ENCODE measurements at places on chromosomes 13 and 19.

- DNase-seq, result no peak
These were observed 574.2 kb downstream of the MYO16 start for GRCh38 chr13:109203587-109203986.

DNA sequence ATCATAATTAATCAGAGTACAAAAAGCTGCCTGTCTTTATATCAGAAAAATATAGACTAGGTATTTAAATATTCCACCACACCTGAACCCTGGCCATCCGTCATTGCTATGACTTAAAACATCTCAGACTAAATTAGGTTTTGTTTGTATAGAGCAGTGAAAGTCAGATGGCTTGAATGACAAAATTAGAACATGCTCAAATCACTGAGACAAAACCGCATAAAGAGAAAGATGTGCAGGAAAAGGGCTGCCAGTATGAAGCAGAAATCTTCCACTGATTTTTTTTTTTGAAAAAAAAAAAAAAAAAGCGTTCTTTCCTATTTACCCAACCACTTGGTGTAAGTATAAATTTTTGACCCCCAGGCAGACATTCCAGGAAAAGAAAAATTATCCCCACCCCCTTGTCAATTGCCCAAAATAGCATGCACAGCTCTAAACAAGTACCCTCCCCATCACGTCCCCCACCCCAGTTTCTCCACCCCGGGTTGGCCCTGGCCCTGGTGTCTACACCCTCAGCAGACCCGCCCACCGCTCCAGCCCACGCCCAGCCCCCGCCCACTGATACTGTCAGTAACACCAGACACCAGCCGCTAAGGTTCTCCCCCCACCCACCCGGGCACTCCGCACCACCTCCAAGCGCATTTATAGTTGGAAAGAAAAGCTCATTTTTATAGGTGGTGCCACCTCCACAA lies 118.6 kb downstream of the URI1 start:
- no peak for DNase-seq

DNA sequence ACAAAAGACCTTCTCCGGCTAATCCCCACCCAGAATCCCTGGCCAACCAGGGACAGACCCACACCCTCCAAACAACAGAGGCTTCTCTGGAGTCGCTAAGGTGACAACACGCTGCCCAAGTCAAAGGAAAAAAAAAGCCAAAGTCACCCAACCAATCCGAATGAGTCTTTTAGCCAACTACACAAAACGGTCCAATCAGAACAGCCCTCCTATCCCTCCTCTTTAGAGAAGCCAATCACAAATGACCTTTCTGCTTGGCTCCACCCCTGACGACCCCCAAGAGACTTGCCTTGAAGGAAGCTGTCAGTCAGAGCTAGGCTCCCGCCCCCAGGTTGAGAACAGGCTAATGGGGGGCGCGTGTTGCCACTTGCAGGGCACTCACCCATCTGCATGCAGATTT lies 6.6 kb upstream of the FBXW9 start:
- no peak for DNase-seq

- DNase-seq, result no peak
These were observed 14.2 kb downstream of the HRC start for GRCh38 chr19:49140951-49141350.

- no peak for DNase-seq
These were observed 34.8 kb downstream of the SLAIN1 start for GRCh38 chr13:77732287-77732686.

GRCh38 chr13:38785042-38785441 lies 98.2 kb downstream of the FREM2 start:
- no peak for DNase-seq

DNA sequence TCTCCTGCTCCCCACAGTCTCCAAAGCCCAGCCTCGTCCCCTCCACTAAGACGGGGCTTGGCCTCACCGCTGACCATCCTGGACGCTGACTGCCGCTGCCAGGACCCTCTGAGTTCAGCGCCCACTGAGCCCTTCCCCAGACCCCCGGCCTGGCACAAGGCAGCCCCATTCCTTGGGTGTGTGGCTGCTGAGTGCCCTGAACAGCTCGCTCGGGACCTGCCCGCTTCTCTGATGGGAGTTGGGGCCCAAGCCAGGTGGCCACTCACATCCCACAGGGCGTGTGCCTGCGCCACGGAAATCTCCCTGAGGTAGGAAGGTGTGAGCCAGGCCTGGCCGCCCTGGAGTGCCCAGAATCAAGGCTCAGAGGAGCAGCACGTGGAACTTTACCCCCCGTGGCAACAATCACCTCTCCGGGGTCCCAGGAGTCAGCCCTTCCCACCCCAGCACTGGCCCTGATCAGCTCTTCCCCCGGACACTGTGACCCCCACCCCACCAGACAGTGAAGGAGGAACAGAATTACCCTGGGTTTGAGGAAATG lies 20.8 kb downstream of the C13orf46 start:
- no peak for DNase-seq

DNA sequence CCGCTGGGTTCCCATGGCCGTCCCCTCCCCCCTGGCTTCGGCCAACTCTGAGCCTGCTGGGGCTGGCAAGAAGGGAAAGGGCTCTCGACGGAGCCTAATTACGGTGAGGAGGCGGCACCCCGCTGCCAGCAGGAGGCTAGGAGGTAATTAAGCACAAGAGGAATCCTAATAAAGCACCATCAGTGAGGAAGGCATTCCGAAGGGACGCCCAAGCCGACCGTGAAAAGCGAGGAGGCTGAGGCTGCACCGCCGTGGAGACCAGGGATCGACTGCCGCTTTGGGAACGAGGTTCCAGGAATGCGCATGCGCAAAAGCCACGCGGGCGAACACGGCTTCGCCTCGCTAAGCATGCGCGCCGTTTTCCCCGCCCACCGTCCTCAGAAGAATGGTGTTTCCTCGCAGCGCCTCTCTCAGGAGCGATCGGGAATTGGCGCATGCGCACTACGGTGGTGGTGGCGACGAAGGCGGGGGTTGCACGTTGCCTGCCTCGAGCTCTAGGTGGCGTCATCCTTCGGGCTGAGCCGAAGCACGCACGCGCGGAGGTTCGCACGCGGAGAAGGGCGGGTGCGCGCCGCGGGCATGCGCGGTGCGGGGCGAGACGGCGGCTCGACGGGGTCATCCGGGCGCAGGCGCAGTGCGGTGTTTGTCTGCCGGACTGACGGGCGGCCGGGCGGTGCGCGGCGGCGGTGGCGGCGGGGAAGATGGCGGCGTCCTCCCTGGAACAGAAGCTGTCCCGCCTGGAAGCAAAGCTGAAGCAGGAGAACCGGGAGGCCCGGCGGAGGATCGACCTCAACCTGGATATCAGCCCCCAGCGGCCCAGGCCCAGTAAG lies at the start of gene MAP2K7:
MAP2K7 (plus strand) TSS at position 634 of the 830 bp plus-strand sequence; CDS start at position 702, 68 bp downstream.
- peak; percentile 100 for DNase-seq

- no peak for DNase-seq
These were observed 34.9 kb upstream of the ZNF83 start for GRCh38 chr19:52673014-52673413.

- DNase-seq, result no peak
These were observed 101.0 kb downstream of the SLC7A1 start for GRCh38 chr13:29494520-29494919.

DNA sequence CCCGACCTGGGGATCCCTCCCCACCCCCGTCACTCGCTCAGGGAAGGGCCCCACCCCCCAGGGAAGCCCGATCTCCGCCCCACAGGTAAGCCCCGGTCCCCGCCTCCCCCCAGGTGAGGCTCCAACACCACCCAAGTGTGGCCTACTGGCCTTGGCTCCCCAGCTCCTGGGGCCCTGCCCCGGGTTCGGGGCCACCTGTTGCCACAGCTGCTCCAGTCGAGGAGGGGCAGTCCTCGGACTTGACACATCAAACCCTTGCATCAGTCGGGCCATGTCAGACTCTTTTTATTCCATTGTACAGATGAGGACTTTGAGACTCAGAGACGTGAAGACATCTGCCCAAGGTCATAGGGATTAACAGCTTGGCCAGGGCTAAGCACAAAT lies 512 bp downstream of the CC2D1A start:
- no peak for DNase-seq

- DNase-seq, result no peak
These were observed 7.0 kb upstream of the RAB8A start for GRCh38 chr19:16104722-16105121.

- DNase-seq, result no peak
These were observed 2.5 kb downstream of the KDM4B start for GRCh38 chr19:4971424-4971793.

DNA sequence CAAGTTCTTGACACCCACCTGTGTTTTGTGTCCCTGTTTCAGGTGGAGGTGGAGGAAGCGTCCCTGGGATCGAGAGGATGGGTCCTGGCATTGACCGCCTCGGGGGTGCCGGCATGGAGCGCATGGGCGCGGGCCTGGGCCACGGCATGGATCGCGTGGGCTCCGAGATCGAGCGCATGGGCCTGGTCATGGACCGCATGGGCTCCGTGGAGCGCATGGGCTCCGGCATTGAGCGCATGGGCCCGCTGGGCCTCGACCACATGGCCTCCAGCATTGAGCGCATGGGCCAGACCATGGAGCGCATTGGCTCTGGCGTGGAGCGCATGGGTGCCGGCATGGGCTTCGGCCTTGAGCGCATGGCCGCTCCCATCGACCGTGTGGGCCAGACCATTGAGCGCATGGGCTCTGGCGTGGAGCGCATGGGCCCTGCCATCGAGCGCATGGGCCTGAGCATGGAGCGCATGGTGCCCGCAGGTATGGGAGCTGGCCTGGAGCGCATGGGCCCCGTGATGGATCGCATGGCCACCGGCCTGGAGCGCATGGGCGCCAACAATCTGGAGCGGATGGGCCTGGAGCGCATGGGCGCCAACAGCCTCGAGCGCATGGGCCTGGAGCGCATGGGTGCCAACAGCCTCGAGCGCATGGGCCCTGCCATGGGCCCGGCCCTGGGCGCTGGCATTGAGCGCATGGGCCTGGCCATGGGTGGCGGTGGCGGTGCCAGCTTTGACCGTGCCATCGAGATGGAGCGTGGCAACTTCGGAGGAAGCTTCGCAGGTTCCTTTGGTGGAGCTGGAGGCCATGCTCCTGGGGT lies 16.7 kb downstream of the PRAM1 start:
- no peak for DNase-seq

GRCh38 chr19:33383720-33384292 lies 10.3 kb downstream of the CEBPG start:
- no peak for DNase-seq

- no peak for DNase-seq
These were observed 78.6 kb downstream of the CDADC1 start for GRCh38 chr13:49326222-49326917.

GRCh38 chr13:63288576-63288975 lies 1872.9 kb upstream of the PCDH20 start:
- no peak for DNase-seq

GRCh38 chr13:77637588-77637987 lies 59.9 kb upstream of the SLAIN1 start:
- DNase-seq, result no peak

DNA sequence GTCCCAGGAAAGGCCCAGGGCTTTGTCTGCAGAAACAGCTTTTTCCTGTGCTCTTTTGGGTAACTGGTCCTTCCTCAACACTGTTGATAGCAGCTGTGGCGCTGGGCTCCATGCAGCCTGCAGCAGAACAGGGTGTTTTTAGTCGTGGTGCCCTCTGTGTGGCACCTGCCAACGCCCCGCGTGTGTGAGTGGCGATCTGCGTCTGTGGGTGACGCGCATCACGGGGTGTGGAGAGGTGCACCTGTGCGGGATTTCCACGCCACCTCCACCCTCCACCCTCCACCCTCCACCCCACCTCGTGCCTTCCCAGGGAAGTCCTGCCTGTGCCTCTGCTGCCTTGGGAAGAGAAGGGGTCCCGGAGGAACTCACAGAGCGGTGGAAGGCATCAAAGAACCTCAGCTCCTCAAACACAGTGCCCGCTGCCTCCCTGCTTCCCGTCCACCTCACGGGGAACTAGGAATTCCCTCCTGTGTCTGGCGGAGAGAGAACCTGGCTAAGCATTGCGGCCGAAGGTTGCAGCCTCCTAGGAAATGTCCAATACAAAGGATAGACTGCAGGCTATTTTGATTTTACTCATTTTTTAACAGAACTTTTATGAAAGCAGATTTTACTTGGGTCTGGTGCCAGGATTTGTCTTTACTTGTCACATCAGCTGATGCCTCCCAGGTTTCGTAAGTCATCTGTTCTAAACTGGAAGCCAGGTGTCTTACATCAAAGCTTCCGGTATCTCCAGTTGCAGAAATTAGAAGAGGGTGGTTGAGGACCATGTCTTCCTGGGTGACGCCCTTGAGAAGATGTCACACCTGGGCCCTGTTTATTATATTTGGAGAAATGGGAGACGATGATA lies 84.0 kb downstream of the ATP11A start:
- DNase-seq, result no peak

DNA sequence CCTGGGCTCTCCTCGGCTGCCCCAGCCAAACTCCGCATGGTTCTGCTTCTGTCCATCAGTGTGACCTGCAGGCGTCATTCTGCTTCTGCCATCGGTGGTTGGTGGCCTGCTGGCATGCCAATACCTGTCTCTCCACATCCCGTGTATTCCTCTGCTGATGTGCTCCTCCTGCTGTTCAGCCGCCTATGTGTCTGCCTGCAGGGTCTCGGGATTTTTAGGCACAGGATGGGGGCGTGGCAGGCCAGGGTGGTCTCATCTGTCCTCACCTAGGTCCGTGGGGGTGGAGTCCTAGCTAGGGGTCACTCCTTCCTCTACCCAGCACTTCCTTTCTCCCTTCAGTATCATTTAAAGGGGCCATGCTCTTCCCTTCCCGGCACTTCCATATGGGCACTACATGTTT lies 33.0 kb upstream of the SGCG start:
- DNase-seq, result no peak

GRCh38 chr19:20124879-20125278 lies 42.1 kb upstream of the ZNF486 start:
- no peak for DNase-seq

DNA sequence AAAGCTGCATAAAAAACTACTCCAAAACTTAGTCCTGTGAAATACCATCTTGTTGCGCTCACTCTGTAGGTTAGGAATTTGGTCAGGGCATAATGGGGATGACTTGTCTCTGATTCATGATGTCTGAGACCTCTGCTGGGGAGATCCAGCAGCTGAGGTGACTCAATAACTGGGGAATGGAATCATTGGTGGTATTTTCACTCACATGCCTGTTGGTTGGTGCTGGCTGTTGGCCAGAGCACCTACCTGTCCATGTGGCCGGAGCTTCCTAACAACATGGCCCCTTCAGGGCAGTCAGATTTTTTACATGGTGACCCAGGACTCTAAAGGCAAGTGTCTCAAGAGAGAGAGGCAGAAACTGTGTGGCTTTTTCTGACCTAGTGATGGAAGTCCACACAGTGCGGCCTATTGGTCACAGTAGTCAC lies 7.4 kb upstream of the ESD start:
- no peak for DNase-seq

GRCh38 chr13:108963276-108963810 lies 333.9 kb downstream of the MYO16 start:
- no peak for DNase-seq

DNA sequence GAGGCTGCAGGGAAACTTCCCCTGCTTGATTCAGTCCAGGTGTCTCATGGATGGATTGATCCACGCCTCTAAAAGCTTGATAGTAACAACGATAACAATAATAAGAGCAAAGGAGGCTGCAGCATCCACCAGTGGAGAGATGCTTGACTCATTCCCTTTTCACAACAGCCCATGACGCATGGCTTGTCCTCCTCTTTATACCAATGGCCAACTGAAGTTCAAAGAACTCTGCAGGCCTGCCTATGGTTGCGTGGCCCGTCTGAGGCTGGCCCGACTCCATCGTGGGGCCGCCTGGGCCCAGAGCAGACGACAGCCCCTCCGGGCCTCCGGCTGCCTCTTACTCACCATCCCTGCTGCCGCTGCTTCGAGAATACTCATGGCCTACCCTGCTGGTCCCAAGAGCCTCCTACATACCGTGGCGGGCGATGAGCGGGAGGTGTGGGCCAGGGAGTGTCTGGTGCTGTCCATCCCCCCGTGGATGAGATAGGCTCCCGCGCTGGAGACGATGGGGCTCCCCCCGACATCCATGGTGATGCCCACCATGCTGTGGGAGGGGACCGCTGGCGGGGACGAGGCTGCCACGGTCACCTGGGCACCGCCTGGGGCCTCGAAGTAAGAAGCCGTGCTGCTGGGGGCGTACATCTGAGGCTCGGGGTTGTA lies 61.8 kb upstream of the RANBP3 start:
- no peak for DNase-seq
